ENCODE measurements at places on chromosomes 1 and 21.
A peak's percentile ranks its signal among the peaks of the same experiment; 100 is the strongest.

DNA sequence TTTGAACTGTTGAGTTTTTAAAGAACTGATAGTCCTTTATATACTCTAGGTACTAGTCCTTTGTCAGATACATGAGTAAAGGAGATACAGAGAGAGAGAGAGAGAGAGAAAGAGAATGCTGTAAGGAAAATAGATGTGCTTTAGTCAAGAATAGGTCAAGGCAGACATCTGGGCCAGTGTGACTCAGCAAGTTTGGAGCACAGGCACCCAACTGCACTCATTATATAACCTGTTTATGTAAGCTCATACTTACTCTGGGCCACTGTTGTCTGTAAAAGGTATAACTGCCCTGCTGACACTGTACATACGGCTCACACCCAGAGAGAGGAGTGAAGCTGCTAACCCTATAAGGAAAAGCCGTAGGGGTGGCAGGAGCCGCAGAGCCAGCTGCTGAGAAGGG lies 32.2 kb upstream of the AKT3 start:
- no peak for DNase-seq

DNA sequence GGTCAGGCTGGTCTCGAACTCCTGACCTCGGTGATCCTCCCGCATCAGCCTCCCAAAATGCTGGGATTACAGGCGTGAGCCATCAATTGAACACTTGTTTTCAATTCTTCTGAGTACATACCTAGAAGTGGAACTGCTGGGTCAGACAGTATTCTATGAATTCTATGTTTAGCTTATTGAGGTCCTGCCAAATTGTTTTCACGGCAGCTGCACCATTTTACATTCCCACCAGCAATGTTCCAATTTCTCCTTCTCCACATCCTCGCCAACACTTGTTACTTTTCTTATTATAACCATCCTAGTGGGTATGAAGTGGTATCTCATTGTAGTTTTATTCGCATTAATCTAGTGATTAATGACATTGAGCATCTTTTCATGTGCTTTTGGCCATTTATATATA lies 49.9 kb downstream of the PTP4A2 start:
- DNase-seq = no peak

GRCh38 chr1:43005460-43006361 lies 47.0 kb upstream of the SLC2A1 start:
- no peak for DNase-seq

- no peak for DNase-seq
Observed at GRCh38 chr1:164064501-164064900, 494.5 kb upstream of the PBX1 start.

GRCh38 chr1:159187647-159188374 lies 16.4 kb downstream of the CADM3 start:
- no peak for DNase-seq

- DNase-seq = no peak
Observed at GRCh38 chr1:200720199-200720598, 18.5 kb upstream of the CAMSAP2 start.

DNA sequence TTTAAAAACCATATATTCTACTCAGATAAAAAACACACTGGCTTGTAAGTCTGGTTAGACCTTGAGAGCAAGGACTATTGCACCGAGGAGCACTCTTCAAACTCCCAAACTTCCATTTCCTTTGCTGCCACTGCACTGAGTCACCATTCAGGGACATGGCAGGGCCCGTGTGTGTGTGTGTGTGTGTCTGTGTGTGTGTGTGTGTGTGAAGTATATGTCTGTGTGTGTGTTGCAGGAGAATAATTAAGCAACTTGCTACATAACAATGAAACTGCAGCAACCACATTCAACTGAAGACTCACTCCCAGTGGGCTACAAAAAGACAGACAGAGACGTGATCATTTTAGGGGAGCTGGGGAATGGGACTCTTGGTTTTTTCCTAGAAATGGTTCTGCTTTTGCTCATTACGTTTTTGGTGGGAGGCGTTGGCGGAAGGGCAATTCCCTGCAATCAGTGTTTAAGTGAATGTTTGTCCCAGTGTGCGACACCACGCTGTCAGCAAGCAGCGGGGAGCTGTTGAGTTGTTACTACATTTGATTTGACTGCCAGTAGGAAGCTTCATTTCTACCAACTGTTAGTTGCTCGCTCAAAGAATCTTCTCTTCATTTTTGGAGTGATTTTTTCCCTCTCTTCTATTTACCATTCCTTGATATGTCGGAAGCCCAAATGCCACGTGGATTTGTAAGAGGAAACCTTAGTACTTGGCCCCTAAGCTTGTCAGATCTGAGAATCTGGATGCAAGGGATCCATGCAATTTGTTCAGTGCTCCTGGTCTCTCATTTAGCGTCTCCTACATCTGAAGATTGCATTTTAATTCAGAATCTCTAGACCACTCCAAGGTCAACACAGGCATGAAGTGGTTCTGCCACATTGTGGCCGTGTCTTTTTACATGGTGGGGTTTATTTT lies 36.1 kb downstream of the ESRRG start:
- DNase-seq = no peak

- DNase-seq = no peak
Observed at GRCh38 chr1:173122958-173123852, 72.5 kb upstream of the TNFSF18 start.

DNA sequence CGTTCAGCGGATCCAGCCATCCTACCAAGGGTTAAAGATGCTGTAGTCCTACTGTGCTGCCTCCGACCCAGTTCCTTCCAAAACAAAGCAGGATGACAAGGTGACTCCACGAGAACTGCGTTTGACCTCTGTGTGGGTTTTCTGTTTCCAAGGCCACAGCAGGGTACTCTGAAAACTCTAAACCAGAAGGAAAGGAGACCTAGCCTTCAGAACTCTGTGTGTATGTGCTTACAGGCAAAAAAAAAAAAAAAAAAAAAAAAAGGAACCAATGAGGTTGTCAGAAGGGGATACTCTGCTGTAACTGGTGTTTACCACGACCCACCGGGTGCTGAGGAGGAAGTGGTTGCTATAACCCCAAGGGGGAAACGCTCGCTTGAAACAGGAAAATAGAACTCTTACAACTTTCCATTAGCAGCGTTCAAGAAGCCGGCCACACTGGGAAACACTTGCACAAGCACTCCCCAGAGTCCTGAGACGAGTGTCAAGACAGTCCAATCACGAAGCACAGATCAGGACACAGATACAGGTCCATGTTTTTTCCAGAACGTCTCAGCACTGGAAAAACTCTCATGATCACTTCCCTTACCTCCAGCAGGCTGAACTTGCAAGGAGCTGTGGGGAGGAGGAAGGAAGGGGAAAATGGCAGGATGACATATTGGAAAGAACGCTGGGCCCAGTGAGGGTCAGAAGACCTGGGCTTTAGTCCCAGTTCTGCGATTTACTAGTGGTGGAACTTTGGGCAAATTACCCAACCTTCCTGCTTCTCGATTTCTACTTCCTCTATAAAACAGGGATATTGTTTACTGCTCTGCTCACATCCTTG lies 64.0 kb downstream of the ITPKB start:
- DNase-seq = peak; percentile 69

DNA sequence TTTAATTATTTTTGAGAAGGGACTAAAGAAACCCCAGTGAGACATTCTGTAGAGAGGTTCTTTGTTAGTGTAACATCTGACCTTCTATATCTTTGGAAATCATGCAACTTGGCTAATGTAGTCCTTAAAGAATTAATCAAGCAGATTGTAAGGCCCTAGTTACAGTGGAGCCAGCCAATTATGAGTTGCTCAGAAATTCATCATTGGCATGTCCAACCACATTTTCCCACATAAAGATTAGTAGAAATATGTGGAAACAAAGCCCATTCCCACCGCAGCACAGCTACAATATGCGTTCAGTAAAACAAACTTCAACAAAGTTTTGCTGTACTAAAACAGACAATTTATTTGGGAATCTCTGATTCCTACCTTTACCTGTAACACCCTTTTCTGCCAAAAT lies 27.8 kb downstream of the WNT2B start:
- no peak for DNase-seq

DNA sequence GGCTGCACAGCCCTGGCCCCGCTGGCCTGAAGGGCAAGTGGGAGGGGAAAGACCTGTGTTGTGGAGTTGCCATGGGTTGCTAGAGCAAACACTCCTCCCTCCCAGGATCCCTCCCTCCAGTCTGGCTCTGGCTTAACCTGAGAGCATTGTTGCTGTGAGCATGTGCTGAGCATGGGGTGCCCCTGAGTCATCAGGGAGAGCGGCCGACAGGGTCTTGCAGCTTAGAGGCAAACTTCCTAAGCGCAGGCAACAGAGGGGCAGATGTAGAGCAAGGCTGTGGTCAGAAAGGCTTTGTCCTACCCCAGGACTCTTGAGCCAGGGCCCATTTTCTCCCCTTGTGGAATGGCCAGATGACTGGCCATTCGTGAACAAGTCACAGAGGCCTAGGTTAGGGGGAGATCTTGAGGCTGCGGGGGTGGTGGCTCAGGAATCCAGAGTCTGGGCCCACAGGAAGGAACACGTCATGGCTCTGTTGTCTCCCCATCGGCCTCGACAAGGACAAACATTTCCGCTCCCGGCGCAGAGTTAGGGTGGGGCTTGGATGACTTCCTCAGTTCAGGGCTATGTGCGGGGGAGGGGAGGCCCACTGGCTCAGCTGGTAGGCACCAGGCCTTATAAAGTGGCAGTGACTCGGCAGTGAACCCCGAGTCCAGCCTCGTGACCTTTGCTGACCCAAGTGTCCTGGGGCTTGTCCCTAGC lies 362 bp upstream of the DYNLT4 start:
- DNase-seq = peak; percentile 75

GRCh38 chr1:12697397-12697796 lies 18.5 kb upstream of the AADACL3 start:
- DNase-seq = no peak

GRCh38 chr1:27360159-27361043 lies 6.4 kb downstream of the MAP3K6 start:
- DNase-seq = no peak

GRCh38 chr1:86184426-86184825 lies 27.9 kb upstream of the COL24A1 start:
- DNase-seq = no peak

DNA sequence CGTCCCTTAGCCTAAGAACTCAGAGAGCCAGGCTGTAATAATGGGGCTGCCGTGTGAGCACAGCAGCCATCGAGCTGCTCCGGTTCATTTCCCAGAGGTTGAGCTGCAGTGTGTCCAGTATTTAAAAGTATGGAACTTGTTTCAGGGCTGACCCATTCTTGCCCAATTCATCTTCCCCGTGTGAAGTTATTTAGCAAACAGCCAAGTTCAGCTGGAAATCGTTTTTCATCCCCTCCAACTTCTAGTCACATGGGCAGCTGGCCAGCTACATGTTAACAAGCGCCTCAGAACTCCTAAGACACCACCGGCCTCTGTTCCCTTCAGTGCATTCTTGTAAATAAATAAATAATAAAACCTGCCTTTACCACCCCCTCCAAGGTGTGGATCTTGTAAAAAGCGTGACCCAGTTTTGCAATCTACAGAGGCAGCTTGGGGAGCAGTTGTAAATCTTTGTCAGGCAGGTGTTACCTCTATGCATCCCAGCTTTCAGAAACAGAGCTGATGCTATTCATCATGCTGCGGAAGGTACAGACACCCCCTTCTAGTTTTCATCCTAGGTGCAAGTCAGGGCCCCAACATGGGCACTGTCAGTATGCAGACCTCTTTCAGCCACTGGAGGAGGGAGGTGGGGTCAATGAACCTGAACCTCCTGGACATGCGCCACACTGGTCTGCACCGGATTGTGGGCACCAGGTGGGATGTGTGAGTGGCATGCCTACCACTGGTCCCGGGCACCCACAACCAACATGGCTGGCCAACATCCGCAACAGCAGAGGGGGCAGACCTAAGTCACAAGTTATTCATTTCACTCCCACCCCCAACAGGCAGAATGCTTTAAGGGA lies 18.7 kb upstream of the KNCN start:
- DNase-seq = no peak

- no peak for DNase-seq
Observed at GRCh38 chr1:207336559-207337467, 15.3 kb downstream of the CD55 start.

DNA sequence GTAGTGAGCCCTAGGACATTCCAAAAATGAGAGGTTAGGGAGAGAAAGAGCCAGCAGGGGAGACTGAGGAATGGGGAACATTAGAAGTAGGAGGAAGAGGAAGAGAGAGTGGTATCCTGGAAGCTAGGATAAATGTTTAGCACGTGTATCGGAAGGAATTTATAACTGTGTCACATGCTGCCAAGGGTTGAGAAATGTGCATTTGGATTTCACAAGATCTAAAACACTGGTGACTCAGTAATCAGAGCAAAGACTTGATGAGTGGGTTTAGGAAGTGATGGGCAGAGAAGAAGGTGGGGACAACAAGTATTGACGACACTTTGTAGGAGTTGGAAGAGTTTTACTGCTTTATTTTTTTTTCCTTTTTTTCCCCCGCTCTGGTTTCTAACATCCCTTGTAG lies 193.9 kb downstream of the FMN2 start:
- DNase-seq = no peak

GRCh38 chr1:65991694-65992093 lies 199.0 kb downstream of the PDE4B start:
- no peak for DNase-seq

DNA sequence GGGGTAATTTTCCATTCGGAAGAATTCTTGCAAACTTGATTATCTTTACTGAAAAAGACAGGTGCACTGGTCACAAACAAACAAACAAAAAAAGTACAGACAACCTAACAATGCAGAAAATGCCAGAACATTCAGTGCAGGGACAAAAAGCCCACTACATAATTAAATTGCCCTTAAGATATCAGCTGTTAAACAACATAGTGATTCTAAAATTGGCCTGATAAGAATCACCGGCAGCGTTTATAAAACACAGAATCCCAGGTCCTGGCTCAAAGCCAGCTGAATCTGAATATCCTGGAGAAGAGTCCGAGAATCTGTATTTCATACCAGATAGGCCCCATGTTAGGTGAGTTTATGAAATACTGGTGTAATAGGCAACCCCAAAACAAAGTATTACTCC lies 6.1 kb downstream of the PLPP3 start:
- DNase-seq = no peak

DNA sequence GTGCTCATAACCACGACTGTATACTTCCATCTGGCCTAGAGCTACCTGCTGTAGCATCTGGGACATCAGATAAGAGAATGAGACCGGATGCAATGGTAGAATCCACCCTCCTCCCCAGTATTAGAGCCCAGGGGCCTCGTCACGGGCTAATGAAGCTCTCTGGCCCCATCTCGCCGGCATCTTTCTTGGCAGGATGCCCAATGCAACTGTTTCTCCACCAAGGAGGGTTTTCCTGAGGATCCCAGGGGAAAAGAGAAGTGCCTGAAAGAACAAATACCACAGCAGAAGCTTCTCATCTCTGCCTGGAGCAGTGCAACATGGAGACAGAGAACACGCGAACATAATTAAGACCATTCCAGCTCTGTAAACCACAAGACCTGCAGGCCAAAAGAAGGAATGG lies 80.0 kb downstream of the VWA5B1 start:
- DNase-seq = no peak

GRCh38 chr1:14648896-14649855 lies 50.7 kb downstream of the KAZN start:
- DNase-seq = no peak

GRCh38 chr21:15062606-15062965 lies 2.2 kb downstream of the NRIP1 start:
- no peak for DNase-seq
